Activated CD4-positive, alpha-beta T cell treated with anti-CD3 and anti-CD28 coated beads, Interleukin-2, amount 50 U/mL, for 1 hour (primary cell): ENCODE measurements at places on chromosomes 5 and 9.

GRCh38 chr5:622359-622758 lies 10.2 kb downstream of the CEP72 start:
- no peak for DNase-seq

- no peak for DNase-seq
Measured at GRCh38 chr9:131482343-131483006, 20.2 kb upstream of the POMT1 start.

- no peak for DNase-seq
Measured at GRCh38 chr5:163506726-163507125, 1.3 kb downstream of the MAT2B start.

- DNase-seq = no peak
Measured at GRCh38 chr9:75707191-75707590, 183.3 kb upstream of the PCSK5 start.

DNA sequence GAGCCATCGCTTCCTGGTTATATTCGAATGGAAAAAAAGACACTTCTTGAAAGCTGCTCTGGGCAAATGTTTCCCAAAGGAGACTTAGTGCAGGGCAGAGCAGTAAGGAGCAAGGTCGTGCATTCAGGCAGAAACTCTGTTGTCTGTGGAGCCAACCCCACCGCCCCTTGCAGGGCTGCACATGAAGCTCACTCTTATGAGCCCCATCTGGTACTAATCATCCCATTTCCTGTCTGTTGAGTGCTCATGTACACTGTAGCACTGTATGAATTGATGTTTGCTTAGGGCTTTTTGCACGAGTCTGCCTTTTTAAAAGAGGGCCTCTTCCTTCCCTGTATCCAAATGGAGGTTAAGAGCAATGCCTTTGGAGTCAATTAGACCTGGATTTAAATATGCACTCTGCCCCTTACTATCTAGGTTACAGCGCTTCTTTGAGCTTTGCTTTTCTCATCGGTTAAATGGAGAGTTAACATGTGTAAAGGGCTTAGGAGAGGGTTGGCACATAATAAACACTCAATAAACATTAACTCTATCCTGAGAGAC lies 25.4 kb downstream of the HMHB1 start:
- no peak for DNase-seq

- no peak for DNase-seq
Measured at GRCh38 chr5:155027993-155028629, 14.6 kb downstream of the KIF4B start.

DNA sequence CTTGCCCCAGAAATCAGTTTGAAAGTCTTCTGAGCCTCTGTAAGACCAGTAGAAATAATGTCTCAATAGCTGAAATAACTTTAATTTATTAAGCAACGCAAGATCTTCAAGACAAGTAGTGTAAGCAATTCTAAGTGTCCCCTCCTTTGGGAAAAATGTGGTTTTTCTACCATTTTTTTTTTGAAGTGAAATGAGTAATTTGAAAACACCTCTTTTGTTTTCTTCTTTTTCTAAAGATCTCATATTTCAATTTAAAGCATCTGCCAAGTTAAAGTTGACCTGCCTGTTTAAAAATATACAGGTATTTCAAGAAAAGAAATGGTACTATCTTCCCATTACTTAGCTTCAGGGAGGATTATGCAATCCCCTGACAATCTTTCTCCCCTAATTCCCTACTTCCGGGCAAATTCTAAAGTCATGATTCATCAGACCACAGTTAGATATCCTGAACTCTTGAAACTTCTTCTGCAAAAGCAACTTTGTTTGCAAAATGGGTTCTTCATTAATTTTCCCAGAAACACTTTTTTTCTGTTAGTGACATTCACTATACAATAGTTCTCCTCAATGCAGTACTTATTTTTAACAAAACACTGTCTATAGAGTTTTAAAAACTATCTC lies 7.8 kb upstream of the ANXA1 start:
- DNase-seq = no peak

DNA sequence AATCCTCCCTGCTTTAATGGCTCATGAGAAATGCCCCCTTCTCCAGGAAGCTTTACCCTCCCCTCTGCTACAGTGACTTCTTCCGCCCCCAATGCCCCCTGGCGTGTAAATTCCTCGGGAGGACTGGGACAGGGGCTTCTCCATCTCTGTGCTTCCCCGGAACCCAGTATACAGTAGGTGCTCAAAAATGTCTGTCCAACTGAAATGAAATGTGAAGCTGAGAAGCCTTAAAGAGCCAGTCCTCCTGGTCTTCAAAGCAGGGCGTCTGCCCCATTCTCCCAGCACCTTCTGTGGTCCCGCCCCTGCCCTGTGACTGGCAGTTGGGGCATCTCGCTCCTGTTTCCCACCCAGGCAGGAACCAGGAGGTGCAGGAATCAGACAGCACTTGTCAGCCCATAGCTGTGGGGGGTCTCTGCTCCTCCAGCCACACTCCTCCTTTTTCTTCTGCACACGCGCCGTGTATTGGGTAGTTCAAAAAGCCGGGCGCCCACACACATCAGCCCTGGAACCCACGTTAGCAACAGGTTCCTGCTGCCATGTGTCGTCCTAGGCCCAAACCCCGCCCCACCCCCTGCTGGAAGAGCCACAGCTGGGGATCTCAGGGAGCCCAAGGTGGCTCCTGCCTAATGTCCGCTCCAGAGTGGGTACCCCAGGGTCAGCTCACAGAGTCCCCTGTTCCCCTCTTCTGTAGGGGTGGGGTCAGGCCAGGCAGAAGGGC lies 16.0 kb downstream of the FIBCD1 start:
- DNase-seq = no peak

GRCh38 chr5:74499256-74500050 lies 141.1 kb downstream of the ENC1 start:
- DNase-seq = no peak

DNA sequence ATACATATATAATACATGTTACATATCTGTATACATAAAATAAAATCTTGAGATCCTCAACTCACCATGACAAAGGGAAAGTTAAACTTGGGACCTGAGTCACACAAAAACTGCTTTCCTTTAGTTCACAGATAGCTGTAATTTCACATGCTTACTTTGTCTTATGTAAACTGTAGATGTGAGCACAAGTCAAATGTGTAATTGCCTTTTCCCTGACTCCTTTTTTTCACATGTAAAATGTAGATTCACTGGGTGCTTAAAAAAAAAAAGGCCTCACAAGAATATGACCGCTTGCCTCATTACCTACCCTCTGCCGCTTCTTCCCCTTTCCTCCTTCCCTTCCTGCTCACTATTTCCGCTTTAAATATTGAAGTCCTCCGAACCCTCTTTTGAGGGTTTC lies 21.9 kb upstream of the FAM169A start:
- DNase-seq = no peak

- DNase-seq = no peak
Measured at GRCh38 chr5:124724357-124725039, 21.9 kb downstream of the ZNF608 start.

DNA sequence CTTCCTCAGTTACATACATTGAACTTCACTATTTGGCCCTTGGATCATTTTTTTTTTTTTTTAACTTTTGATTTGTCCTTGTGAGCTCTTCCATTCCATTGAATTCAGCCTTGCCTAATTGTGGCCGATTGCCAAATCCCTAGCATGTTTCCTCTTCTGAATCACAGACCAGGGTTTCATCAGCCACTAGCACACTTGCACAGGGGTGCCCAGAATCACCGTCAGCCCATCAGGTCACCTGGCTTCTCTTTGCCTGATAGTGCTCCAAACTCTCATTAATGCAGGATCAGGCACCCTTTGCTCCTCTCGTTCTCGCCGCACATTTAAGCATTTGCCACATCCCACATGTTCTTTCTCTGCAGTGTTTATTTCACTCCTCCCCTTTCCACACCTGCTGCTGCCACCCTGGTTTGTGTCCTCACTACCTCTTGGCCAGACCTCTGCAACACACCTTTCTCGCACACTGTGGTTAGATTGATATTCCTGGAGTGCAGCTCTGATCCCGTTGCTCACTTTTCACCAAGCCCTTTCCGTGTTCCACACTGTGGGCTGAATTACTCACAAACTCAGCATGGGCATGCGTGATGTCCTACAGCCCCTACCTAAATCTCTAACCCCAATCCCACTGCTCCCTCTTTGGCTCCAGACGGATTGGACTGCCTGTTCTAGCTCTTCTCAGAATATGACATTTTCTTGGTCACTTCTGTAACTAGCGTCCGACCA lies 9.8 kb downstream of the PIK3R1 start:
- no peak for DNase-seq

- DNase-seq = no peak
Measured at GRCh38 chr9:105757496-105758251, 63.3 kb downstream of the TMEM38B start.

- no peak for DNase-seq
Measured at GRCh38 chr5:65808818-65809217, 86.8 kb downstream of the NLN start.

DNA sequence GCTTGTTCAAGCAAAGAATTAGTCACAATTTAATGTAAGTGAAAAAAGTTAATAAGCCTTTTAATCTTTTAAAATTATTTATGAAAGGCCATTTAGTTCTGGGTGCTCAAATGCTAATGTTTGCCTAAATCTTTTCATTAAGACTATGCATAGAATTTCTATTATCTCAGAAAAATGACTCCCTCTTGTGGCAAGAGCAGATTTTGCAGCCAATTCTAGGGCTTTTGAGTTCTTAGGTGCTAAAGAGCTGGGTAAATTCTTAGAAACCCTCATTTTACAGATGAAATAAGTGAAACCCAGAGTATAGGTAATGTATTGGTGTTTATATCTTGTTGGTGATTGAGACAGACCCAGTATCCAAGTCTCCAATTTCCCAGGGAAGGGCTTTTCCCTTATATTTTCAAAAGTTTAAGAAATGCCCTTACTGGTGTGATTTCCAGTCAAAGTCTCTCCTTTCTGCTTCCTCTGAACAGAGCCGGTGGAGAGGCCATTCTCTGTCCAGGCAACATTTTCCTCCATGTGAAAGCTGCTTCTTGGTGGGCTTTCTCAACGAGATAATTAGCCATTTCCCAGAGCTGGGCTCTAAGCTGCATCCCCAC lies 24.1 kb upstream of the PCSK5 start:
- peak; percentile 26 for DNase-seq

DNA sequence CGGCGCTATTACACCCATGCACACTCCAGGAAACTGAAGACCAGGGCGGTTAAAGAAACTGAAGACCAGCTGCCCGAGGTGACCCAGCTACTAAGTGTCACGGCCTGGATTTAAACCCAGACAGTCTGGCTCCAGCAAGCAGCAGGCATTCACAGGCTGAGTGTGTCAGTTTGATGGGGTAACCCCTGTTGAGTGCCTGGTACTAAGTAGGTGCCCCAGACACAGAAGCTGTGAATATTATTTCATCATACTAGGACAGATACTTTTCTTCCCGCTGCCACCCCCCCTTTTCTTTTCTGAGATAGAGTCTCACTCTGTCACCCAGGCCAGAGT lies 7.3 kb downstream of the ENG start:
- DNase-seq = no peak

GRCh38 chr5:8012131-8012977 lies 143.4 kb downstream of the MTRR start:
- no peak for DNase-seq

GRCh38 chr9:23842565-23843129 lies 16.6 kb upstream of the ELAVL2 start:
- no peak for DNase-seq

GRCh38 chr9:126146254-126147145 lies 180.1 kb upstream of the MVB12B start:
- DNase-seq = peak; percentile 4
